Fibroblast of the aortic adventitia (primary cell): ENCODE measurements at places on chromosomes 7 and 10.
A peak's percentile ranks its signal among the peaks of the same experiment; 100 is the strongest.

DNA sequence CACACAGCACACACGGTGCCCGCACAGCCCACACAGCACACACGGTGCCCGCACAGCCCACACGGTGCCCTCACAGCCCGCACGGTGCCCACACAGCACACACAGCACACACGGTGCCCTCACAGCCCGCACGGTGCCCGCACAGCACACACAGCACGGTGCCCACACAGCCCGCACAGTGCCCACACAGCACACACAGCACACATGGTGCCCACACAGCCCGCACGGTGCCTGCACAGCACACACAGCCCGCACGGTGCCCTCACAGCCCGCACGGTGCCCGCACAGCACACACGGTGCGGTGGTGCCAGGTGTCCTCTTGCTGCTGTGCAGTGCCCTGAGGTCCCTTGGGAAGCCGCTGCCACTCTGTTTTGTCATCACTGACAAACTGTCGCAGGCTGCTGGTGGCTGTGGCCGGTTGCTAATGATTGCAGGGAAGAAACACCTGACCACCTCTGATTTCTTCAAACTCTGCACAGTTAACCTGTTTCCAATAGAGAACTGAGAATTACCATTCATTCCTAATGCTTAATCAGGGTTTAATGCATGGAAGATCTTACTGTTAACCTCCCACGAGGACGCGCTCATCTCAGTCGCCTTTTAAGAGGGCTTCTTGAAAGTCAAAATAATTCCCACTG, 66.9 kb downstream of the GLRX3 start:
- DNase-seq, result no peak

DNA sequence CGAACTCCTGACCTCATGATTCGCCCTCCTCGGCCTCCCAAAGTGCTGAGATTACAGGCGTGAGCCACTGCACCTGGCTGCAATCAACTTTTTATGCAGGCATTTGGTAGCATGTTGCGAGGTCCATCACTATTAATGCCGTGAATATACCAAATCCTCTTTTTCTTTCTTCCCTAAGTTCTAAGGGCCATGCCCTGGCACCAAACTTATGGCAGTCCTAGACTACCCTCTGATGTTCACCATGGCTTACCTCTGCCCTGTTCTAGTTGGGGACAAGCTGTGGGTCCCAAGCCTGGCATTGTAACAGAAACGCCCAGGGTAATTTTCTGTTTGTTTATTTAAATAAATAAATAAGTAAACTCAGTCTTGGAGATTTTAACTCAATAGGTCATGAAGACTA, 13.3 kb downstream of the PRSS2 start:
- DNase-seq, result no peak

- DNase-seq, result no peak
Measured at GRCh38 chr10:113178771-113179170, 228.7 kb downstream of the TCF7L2 start.

DNA sequence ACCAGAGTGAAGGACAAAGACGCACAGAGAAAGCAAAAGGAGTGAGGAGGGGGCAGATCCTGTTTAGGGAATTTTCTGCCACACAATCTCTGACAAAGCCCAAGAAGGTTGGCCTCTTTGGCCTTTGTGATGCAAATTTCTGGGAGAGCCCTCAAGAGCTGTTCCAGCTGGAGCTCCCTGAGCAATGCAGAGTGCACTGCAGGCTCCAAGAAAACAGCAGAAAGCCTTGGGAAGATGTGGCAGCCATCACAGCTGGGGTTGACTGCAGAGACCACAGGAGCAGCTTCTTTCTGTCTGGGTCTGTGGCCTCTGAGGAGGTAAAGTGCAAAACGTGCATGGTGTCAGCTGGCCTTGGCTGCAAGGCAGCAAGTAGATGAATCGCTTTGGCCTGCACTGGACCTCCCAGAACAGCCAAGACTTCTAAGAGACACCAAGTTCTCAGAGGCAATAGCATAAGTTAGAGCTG, 200.2 kb downstream of the ELMO1 start:
- DNase-seq, result no peak

DNA sequence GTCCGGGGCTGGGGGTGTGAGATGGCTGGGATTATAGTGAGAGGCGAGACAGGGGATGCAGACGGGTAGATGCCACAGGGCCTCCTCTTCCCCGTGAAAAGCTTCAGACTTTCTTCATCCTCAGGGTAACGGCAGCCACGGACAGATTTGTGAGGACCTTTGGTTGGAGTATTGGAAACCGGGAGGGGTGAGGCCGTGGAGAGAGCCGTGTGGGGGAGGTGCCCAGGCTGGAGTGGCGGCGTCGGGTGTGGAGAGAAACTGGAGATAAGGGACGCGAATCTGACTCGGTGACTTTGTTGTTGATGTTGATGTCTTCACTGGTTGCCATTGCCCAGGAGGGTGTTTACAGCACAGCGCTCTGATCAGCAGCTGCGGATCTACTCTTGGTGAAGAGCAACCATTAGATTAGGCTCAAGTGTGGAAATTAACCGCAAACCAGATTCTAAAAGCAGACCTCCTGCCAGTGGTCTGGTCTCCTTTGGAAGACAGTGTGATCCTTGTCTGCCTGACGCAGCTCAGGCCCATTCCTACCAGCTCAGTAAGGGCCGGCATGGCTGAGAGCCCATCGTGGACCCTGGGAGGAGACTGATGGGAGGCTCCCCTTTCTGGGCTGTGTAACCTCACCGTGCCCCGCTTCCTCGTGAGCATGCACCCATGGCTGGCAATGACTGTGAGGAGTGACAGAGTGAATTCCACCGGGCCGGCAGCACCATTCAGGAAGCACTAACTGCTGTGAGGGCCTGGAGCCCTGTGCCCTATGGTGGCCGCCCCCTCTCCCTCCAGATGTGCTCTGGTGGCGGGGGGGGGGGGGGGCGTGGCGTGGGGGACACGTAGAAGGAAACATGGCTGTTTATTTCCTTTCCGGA, 90.3 kb downstream of the INPP5A start:
- DNase-seq, result peak; percentile 37

DNA sequence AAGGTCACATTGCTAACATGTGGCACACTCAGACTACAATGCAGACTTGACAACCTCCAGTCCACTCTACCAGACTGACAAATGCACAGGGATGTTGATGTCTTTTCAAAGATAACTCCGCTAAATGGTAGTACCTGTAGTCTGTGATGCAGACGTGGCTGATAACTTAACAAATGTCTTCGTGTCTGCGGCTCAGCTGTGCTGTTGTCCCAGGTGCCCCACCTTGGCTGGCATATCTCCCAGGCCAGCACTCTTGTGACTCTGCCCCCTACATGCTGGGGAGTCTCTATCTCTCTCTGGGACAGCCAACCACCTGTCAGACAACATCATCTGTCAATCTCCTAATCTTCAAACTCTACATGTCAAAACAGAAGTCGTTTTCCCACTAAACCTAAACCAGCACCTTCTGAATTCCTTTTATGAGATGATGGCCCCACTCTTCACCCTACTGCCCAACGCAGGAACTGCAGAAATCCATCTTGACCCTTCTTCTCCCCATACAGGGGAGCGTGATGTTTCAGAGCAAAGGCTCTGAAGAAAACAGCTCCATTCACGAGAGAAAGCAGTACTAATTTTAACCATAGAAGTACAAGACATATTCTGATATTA, 156.4 kb downstream of the USP6NL start:
- DNase-seq, result no peak

GRCh38 chr7:148723846-148724245, 25.1 kb downstream of the CUL1 start:
- DNase-seq, result no peak
